H7 (cell line): ENCODE measurements at places on chromosomes 3 and 15.
A peak's percentile ranks its signal among the peaks of the same experiment; 100 is the strongest.

GRCh38 chr15:88652456-88653199 is 13.8 kb downstream of the ISG20 start:
- peak; percentile 72 for DNase-seq

DNA sequence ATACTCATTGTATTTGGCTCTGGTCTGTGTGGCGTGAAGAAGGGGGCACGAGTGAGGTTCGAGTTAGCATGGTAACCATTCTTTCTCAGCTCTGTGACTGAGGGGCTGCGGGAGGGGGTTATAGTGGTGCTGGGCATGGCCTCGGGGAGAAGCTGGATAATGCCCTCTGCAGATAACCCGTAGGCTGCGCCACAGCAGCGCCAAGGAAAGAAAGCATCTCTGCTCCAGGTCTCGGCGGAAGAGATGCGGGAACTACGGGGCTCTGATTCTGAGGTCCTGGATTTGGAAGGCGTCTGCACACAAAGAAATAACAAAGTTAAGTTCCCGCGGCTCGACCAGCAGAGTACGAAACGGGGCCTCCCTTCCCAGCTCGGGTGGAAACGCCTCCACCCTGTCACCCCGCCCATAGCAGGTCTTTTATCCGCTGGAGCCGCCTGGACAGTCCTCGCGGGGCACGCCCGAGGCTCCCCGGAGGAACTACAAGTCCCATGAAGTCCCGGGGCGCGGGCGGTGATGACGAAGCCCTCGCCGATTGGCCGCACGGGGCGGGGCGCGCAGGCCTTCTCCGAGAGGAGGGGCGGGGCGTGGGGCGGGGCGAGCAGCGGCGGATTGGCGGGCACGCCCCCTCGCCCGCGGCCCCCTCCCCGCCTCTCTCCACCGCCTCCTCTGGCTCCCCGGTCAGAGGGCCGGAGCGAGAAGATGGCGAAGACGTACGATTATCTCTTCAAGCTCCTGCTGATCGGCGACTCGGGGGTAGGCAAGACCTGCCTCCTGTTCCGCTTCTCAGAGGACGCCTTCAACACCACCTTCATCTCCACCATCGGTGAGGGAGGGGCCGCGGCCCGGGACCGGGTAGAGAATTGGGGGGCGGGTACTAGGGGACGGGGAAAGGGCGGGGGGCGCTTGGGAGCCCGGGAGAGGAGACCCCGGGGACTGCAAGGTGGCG is at the start of gene RAB8B:
RAB8B (plus strand) TSS at position 681 of the 946 bp plus-strand sequence; CDS start at position 700, 19 bp downstream.
- DNase-seq, result peak; percentile 98

DNA sequence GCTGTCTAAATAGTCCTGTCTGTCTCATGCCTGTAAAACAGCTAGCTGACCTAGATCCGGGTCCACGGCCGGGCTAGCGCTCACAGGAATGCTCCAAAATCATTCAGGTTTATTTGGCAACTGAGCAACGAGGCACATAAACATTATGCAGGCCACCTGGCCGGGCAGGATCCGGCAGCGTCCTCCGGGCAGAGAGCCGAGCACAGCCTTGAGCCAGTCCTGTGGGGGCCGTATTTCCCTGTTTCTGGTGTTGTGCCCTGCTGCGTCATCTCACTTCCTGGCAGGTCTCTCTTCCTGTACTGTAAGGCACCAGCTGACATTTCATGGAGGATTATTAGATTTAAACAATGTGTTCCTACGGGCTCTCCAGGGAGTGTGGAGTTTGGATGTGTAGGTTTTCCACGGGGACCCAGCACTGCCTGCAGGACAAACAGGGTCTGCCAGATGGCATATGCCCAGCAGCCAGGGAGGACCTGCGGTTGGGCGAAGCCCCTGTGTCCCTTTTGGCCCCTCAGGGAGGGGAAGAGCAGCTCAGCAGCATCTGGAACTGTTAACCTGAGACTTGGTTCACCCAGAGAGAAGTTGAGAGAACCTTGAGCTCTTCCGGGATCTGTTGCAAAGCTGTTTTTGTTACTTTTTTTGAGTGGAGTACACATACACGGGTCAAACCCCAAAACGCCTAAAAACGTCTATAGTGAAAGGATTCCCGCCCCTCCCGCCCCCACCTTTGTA is 16.6 kb upstream of the LRRK1 start:
- DNase-seq, result no peak

DNA sequence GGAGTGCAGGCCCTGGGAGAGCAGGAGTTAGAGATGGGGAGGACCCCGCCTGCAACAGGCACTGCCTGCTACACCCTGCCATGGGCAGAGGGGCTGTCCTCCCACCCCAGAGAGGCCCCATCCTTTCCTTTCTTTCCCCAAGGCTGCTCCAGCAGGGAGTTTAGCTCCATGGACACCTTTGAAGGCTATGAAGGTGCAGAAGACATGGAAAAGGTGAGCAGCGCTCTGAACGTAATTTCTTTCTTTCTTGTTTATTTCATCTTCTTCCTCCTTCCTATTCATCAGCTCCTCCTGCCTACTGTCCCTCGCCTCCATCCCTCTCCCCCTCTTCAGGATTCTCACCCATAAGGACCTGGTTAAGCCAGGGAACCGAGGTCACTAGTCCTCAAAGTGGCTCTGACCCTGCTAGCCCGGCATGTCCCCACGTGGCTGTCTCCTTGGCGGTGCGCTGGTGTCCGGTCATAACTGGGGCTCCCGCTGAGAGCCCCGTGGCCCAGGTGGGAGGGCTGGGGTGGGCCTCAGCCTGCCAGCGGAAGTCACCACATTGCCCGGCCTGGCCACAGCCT is 16.0 kb upstream of the ADIPOQ start:
- peak; percentile 70 for DNase-seq

- peak; percentile 20 for DNase-seq
Measured at GRCh38 chr15:45251888-45252287, at the start of gene SLC28A2. Gene SLC28A2, plus strand, starts transcription at chr15:45252234. Its CDS starts 982 bp downstream, at chr15:45253216.

GRCh38 chr3:43413676-43414368 is 127.5 kb downstream of the SNRK start:
- DNase-seq, result no peak

- DNase-seq, result no peak
Measured at GRCh38 chr15:55224892-55225291, 28.2 kb upstream of the RSL24D1 start.

DNA sequence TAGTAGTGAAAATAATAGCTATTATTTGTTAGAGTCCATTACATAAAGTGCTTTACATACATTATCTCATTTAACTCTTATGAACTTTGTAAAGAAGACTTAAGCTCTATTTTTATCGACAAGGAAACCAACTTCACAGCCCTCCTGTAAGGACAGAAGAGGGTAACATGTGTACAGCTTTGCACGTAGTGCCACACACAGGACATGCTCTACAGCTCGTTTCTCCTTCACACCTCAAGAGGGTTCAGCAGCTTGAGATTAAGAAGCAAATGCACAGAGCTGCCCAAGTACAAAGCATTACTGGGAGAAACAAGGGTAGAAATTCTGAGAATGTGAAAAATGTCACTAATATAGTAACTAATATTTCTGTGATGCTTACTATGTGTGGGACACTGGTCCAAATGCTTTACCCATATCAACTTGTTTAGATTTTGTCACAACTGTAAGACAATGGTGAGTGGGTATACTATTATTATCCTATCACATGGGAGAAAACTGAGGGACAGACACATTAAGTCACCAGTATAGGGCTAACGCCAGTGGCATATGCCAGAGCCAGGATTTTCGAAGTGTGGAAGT is 327.8 kb downstream of the CTNNB1 start:
- no peak for DNase-seq

- DNase-seq, result no peak
Measured at GRCh38 chr3:152970851-152971250, 135.9 kb downstream of the P2RY1 start.

GRCh38 chr15:65778269-65778668 is 13.8 kb downstream of the DENND4A start:
- DNase-seq, result no peak

- no peak for DNase-seq
Measured at GRCh38 chr15:25801586-25802284, 61.4 kb downstream of the ATP10A start.

GRCh38 chr3:12966847-12967605 is 106.2 kb downstream of the IQSEC1 start:
- DNase-seq, result no peak

- no peak for DNase-seq
Measured at GRCh38 chr3:144409319-144409718, 437.7 kb downstream of the DIPK2A start.

DNA sequence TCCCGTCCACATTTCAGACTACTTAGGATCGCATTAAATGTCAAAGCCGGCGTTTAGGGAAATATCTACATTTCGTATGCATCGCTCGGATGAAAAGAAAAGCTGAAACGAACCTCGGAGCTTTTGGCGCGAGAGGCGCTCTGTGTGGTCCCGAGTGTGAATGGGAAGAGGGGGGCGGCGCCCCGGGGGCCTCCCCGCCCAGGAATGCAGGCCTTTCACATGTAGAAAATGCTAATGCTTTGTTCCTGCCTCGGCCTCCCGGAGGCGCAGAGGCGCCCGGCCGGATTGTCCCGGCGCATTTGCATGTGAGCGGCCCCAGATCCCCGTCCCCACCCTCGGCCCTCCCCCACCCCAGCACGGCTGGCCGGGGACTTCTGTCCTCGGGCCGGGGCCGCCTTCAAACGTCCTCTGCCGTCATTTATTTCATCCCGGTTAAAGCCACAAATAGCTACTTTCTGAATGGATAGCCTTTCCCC is 37.0 kb upstream of the TRIM71 start:
- DNase-seq, result peak; percentile 95

DNA sequence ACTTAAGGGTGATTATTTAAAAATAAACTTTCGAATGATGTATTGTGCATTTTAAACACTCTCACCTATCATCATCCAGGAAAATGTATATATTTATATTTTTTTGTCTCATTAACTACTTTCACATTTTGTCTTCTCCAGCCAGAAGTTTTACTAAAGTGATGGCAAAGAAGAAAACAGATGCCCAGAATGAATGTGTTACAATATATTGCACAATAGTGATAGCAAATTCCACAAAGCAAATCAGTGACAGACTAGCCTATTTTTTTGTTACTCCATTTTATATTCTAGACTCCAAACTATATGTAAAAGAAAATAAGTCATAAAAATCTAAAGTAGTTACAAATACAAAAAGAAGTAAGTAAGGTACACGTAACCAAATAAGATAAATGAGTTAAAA is 414.7 kb downstream of the EPHA3 start:
- no peak for DNase-seq

GRCh38 chr3:143313893-143314188 is 194.3 kb downstream of the CHST2 start:
- DNase-seq, result no peak

- DNase-seq, result no peak
Measured at GRCh38 chr3:195181741-195182469, 89.1 kb downstream of the XXYLT1 start.

DNA sequence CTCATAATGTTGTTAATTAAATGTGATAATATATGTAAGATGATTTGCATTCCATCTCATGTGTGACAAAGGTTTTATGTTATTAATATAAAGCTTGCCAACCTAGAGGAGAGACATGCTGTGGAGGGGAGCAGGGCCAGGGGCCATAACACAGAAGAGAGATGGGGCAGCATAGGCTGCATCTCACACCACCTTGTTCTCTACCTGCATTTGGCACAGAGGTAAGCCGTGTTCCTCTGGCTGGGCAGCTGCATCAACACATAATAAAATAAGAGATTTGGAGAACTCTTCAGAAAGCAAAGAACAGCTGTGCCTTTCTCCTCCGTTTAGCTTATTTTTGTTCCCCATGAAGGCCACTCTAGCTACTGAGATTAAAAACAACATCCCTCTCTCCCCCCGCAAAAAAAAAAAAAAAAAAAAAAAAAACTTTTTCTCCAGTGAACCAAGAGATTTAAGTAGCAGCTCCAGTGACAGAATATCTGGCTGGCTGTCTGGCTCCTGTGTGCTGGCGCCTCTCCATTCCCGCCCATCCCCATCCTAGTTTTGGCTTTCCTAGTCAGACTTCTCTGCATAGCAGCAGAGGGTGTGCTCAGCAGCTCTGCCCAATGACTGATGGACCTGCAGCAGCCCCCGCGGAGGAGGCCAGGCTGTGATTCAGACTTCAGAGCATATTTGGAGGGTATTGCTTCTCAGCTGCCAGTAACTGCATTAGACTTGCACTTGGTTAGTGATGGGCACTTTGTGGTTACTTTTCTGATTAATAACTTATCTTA is 52.2 kb upstream of the STXBP5L start:
- no peak for DNase-seq

- DNase-seq, result no peak
Measured at GRCh38 chr15:77877869-77878577, 199.5 kb downstream of the TBC1D2B start.

DNA sequence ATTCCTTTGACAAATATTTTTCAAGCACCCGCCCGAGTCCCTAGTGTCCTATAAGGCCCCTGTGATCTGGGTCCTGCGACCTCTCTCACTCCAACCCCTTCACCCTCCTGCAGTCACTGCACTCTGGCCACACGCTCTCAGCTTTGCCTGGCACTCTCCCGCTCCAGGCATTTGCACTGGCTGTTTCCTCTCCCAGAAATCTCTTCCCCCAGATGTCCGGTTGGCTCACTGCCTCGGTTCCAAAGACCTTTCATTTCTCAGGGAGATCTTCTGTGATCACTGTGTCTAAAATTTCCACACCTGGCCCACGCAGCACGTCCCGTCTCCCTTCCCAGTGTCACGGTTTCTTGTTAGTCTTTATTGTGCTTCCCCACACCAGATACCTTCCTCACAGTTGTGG is 97.4 kb downstream of the WNT7A start:
- no peak for DNase-seq

- DNase-seq, result no peak
Measured at GRCh38 chr3:125023833-125024555, 31.8 kb downstream of the HEG1 start.

GRCh38 chr3:100538339-100538706 is 45.9 kb downstream of the TMEM45A start:
- no peak for DNase-seq

DNA sequence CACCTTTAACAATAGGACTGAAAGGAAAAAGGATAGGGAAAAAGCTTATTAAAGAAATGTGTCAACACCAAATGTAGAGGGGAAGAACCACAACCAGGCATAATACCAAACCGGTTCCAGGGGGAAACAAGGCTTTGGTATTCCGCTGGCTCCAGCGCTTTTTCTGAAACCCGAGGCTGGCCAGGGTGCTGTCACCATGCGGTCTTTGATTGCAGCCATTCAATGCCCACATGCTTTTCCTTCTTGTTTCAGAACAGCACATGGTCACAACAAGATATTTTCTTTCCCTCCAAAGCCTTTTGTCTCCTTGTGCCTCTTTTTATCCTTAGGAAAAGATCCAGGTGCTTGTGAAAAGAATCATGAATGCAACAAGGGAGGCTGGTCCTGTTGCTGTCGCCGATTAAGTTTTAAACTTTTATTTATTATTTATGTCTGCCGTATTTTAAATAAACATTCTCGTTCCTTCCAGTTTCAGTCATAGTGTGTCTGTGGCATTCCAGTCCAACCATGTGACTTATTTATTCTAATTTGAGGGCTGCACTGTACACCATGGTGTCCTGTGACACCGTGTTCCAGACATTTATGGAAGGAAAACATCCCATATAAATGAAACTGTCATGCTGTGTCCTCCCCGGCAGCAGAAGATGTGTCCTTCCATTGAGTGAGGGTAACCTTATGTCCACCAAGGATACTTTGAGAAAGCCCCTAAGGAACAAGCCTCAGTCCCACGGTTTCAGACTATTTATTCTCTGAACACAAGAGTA is 41.1 kb downstream of the CCK start:
- DNase-seq, result no peak

GRCh38 chr15:43276563-43277200 is 10.0 kb upstream of the TGM5 start:
- no peak for DNase-seq
